ENCODE measurements at places on chromosomes 7 and 10.

DNA sequence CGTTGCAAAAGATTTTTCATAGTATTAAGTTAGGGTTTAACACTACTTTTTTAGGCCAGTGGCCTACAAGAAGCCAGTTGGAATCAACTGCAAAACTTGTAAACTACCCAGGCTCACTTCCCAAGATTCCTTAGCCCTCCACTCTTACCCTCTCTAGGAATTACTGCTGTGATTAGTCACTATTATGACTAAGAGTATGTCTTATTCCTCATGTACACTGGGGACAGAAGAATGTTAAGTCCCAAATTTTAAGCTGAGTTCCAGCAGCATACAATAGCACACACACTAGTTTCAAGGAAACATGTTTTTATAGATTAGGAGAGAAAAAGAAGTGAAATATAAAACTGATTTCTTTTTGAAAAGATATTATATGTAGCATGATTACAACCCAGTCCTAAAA lies 42.8 kb downstream of the FBXL13 start:
- DNase-seq = no peak

DNA sequence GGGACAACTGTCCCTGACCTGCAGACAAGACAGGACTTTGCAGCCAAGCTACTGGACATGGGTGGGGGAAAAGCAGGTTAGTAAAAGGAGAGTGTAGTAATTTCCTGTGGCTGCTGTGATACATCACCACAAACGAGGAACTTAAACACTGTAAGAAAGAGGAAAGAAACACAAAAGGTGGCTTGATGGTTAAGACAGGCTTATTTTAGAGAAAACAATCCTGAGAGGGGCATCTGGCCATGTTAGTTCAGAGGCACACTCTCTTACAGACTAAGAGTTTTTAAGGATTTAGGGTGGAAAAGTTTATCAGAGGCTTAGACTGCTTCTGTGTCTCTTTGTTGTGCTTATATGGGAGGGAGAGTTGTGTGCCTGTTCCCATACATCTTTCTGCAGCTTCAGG lies 667.0 kb downstream of the TYW1 start:
- no peak for DNase-seq

DNA sequence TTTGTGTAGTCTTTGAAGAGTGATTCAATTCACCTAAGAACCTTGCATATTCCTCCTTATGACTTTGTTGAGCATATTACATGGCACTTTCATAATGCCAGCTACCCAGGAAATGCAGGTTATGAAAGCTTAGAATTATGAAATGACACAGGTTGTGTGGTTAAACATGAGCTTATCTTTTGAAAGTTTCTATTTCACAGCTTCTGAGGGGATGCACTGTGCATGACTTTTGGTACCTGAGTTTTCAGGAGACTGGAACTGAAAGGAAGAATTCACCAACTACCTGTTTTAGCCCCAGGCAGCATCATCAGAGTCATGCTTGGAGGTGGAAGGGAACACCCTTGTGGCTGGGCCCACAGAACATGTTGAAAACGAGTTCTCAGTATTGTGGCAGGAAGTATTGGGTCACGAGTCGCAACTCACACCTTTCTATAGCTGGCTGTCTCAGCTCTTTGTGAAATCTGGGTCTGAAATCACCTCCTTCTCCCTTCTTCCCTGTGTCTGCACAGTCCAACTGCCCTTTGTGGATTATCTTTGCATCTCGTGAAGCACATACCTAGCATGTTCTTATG lies 228.2 kb downstream of the PTEN start:
- DNase-seq = no peak

DNA sequence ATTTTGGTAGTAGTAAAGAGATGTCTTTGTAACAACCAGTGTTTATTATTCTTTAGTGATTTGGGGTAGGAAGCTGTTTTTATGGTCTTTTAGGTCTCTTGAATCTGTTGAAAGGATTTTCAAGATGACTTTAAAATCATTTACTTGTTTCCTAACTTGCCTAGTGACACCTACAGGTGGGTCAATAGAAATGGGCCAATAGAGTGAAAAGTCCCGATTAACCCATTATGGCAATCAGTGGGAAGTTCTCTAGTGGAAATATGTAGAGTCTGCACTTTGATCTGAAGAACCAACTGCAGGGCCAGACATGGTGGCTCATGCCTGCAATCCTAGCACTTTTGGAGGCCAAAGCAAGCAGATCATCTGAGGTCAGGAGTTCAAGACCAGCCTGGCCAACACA lies 374.7 kb upstream of the BMPER start:
- no peak for DNase-seq

GRCh38 chr7:134752006-134752760 lies 27.3 kb upstream of the CALD1 start:
- no peak for DNase-seq

- DNase-seq = no peak
Observed at GRCh38 chr7:152968514-152968913, 209.0 kb downstream of the ACTR3B start.

GRCh38 chr10:114751856-114752255 lies 69.7 kb upstream of the FHIP2A start:
- DNase-seq = no peak

DNA sequence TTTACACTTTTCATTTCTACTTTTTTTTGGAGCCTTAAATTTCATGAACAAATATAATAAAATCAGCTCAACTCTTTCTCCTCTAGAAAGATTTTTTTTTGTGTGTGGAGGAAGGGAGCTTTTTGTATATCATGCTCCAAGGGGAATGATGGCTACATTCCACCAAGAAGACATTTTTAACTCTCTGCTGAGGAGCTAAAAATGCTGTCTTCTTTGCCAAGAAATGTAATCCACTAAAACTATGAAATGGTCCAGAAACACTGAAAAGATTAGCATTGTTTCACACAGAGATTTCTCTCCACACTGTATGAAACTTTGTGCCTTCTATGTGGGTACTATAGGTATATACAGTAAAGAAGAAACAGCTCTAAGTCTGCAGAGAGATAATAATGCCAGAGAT lies 74.1 kb upstream of the ANK3 start:
- DNase-seq = no peak

GRCh38 chr7:158997471-158997870 lies 141.1 kb downstream of the DYNC2I1 start:
- no peak for DNase-seq

DNA sequence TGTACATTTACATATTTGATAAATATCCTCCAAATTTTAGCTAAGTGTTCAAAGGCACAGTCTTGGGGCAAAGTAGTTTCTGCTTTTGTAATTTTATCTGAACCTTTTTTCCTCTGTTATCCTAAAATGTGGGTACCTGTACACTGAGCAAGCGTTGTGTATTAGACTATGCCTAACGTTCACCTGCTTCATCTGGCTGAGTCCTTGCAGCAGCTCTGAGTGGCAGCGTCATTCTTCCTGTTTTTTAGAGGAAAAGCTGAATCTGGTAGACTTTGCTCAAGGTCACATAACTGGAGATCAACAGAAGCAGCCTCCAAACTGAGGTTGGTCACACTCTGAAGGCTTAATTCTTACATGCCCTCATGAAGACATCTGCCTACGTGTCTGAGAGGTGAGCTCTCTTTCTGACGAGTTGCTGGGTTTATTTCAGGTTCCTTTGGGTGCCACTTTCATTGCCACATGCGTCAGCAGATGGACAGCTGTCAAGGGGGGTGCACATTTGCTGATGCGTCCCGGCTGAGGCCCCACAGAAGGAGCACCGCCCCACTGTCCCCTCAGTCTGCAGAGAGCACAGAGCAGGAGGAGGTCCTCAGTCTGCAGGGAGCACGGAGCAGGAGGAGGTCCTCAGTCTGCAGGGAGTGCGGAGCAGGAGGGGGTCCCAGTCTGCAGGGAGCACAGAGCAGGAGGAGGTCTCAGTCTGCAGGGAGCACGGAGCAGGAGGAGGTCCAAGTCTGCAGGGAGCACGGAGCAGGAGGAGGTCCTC lies 406.5 kb upstream of the SHH start:
- no peak for DNase-seq

DNA sequence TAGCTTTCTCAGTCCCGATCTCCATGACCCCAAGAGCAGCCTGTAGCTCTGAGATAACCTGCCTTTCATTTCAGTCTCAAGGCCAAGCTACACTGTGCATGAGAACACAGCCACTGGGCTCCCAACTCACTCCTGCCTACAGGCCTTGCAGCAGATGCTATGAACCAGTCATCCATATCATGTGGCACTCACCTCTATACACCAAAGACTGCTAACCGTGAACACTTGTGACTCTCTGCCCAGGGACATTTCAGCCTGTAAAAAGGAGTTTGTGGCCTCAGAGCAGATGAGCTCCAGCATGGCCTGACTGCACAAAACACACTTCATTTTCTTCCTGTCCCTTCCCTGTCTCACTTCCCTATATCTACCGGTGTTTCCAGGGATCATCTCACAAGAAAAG lies 56.9 kb upstream of the NPY start:
- no peak for DNase-seq

- DNase-seq = no peak
Observed at GRCh38 chr10:8430321-8430720, 375.8 kb downstream of the GATA3 start.

DNA sequence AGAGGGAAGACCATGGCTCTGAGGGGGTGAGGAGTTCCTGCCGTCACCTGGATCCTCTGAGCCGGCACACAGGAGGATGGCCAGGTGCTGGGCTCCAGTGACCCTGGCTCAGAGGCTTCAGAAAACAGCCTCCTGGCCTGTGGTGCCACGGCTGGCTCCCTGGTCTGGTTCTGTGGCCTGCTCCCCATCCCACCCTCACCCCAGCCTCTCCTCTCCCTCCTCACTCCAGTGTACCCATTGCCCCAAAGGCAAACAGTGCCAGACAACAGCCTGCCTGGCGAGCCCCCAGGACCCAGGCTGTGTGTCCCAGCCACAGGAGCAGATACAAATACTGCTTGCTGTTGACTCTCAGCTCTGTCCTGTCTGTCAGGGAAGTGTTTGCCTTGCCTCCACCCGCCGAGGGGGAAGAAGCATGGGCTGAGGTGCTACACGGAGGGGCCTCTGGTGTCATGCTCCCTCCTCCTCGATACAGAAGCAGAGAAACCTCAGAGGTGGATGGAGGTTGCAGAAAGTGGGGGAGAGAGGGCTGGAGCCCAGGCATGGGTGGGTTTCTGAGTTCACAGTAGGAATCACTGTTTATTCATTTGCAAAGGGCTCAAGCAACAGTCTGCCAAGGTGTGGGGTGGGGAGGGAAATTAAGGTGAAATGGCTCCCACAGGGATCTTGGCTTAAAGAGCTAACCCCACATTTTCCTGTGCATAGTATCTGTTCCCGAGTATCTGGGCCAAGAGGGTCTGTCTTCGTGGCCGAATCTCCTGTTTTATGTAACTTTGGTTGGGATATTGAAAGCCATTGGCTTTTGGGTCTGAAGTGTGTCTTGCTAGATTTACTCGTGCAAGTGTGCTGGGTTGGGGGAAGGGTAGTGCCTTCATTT lies 5.5 kb downstream of the ADRA2A start:
- no peak for DNase-seq

DNA sequence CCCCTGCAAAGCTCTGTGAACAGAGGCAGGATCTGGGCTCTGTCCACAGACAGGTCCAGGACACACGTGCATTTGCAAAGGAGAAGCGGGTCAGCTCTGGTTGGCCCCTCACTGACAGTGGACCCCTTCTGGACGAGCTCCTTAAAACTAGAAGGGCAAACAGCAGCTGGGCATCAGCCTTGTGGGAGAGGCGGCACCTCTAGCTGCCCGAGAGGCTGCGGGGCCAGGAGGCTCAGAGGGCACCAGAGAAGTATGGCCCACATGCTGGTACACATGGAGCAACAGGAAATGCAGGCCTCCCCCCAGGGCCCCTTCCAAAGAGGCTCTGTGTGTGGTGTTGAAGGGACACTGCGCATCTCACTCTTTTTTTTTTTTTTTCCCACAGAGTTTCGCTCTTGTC lies 233.0 kb upstream of the TCERG1L start:
- DNase-seq = no peak

DNA sequence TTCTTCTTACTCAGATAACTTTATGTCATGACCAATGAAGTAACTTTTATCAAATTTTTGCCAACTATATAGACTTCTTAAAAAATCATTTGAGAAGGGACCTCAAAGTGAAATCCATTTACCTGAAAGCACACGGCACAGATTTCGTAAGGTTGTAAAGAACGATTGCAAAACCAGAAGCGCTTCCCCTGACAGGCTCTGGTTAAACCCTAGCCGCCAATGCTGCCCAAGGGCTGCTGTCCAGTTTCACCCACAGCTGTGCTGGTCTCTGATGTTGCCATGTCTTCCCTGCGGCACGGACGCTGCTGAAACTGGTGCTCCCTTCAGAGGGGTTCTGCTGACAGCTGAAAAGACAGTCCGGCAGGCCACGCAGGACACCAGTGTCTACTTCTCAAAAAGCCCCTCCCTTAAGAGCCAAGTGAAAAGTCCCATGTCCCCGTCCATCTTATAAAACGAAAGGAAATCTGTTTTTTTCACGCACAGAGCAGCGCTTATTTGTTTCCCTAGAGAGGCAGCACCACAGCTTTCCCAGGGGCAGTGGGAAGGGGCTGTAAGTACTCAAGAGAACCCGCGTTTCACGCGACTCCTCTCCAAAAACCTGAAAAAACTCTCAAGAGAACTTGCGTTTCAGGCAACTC lies 32.5 kb downstream of the GNA12 start:
- no peak for DNase-seq

DNA sequence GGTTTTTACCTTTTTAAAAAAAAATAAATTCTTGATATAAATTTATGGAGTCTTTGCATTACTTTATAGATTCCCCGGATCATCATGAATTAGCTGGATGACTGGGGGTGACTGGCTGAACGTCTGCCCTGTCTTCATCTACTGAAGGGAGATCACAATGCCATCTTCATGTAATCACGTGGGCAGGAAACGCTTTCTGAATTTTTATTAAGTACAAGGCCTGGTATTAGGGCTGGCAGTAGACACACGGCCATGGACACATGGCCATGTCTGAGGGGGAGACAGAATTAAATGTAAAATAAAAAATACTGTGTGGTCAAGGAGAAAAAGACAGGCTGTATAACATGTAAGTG lies 111.2 kb downstream of the VIPR2 start:
- DNase-seq = no peak

- no peak for DNase-seq
Observed at GRCh38 chr7:133934262-133934976, 192.7 kb upstream of the LRGUK start.

DNA sequence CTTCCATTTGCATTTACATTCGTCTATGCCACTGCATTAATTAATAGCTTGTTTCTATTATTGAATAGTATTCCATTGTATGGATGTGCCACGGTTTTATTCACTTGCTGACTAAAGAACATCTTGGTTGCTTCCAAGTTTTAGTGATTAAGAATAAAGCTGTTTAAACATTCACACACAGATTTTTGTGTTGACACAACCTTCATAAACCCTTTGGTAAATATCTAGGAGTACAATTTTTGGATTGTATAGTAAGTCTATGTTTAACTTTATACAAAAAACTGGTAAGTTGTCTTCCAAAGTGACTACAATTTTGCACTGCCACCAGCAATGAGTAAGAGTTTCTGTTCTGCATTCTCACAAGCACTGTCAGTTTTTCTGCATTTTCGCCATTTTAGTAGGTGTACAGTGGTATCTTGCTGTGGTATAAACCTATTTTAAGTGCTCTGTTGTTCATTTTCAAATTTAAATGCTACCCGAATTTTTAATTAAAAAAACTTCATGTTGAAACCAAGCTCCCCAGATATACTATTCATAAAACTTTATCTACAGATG lies 121.4 kb downstream of the RNF133 start:
- no peak for DNase-seq

- no peak for DNase-seq
Observed at GRCh38 chr7:50155755-50156154, 62.7 kb upstream of the ZPBP start.
